ENCODE measurements at places on chromosomes 7 and 10.
A peak's percentile ranks its signal among the peaks of the same experiment; 100 is the strongest.

GRCh38 chr10:689452-690371 lies at the start of gene DIP2C:
Gene DIP2C, minus strand, starts transcription at chr10:689668. Its CDS starts 90 bp downstream, at chr10:689578.
- no peak for DNase-seq

- DNase-seq, result no peak
Measured at GRCh38 chr7:50733552-50733951, 49.1 kb downstream of the GRB10 start.

DNA sequence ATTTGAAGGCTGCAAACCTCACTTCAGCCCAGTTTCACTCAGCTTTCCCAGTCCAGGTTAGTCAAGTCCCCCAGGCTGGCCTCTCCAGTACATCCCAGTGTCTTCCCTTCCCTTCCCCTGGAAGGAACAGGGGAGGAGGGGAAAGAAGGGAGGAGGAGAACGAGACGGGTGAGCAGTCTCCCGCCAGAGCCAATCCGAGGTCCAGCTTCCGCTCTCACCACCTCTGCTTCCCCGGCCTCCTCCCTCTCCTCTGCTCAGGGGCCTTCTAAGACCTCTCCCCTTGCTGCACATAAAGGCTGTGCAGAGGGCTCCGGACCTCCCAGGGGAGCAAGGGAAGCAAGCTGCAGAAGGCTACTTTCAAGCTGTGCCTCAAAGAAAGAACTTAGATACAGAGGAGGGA lies 4.1 kb downstream of the ATG9B start:
- DNase-seq, result no peak

- no peak for DNase-seq
Measured at GRCh38 chr10:93784059-93784458, 26.3 kb downstream of the LGI1 start.

DNA sequence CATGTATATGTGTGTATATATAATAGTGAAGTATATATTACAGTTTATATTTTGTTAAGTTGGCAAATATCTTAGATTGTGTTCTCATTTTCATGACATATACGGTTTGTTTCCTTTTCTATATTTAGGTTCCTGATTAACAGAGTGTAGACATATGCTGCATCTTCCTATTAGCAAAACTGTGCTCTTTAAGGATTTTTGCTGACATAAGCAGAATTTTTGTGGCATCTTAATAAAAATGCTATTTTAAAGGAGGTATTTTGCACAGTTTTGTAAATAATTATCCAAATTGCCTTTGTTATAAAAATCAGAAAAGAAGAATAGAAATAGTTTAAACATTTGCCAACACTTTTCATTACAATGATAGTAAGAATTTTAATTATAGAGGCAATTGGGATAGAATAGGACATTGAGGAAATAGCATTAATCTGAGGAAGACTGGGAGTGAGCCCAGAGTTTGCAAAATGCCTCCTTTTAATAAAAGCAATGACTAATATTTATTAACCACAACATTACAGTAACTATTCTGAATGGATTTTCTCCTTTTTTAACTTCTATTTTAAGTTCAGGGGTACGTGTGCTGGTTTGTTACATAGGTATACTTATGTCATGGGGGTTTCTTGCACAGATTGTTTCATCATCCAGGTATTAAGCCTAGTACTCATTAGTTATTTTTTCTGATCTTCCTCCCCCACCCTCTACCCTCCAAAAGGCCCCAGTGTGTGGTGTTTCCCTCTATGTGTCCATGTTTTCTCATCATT lies 38.2 kb downstream of the KCND2 start:
- no peak for DNase-seq

- DNase-seq, result no peak
Measured at GRCh38 chr10:125992254-125992653, 95.9 kb downstream of the FANK1 start.

DNA sequence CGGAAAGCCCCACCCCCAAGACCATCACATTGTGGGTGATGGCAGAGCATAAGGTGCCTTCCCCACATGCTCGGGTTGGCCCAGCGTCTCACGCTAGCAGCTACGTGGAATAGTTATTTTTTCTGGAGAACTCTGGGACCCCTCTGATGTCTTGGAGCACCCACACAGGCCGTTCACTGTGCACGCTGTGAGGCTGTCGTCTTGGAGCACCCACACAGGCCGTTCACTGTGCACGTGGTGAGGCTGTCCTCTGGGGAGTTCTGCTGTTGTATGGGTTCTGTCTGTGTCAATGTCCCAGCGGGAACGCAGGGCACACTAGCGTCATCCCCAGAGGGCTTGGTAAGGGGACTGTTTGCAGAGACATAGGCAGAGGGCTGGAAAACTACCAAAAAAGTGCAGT lies 38.8 kb upstream of the FAM20C start:
- no peak for DNase-seq

- no peak for DNase-seq
Measured at GRCh38 chr7:20896996-20897395, 110.3 kb upstream of the SP8 start.

- DNase-seq, result peak; percentile 4
Measured at GRCh38 chr7:149624006-149624405, 126.4 kb upstream of the ZNF746 start.

- no peak for DNase-seq
Measured at GRCh38 chr10:101967119-101967518, 88.9 kb downstream of the ARMH3 start.

Measured in stimulated activated naive B cell treated with anti-CD40 and anti-IgM and Interleukin-4, amounts not matched to agents 10 μg/mL and 1 μg/mL and 100 μg/mL, for 72 hours (primary cell).